ENCODE measurements at places on chromosomes 13 and 19. TPM values are rescaled to one million over a fixed set of nuclear protein-coding genes. Genes with fewer than 3 reads are reported as not detected.

S1PR5 gene
- 1.1 TPM for total RNA-seq

ZNF225 gene
- 2.4 TPM for total RNA-seq

DHX34 gene
- 9.3 TPM for total RNA-seq

NCCRP1 gene
- not detected for total RNA-seq

ZIC5 gene
- total RNA-seq: not detected

UBAC2 gene
- total RNA-seq: 72.7 TPM

EHD2 gene
- total RNA-seq: 274 TPM

GGN gene
- 0.23 TPM for total RNA-seq

DACT3 gene
- 17.6 TPM for total RNA-seq

S1PR2 gene
- total RNA-seq: 40.0 TPM

NAPSA gene
- total RNA-seq: not detected

HTR2A gene
- total RNA-seq: 1.2 TPM

WDR87 gene
- not detected for total RNA-seq

MATK gene
- not detected for total RNA-seq

ZNF610 gene
- total RNA-seq: 1.8 TPM

EPS8L1 gene
- 2.5 TPM for total RNA-seq

PRTN3 gene
- not detected for total RNA-seq

C1QTNF9B gene
- total RNA-seq: not detected

SPACA4 gene
- not detected for total RNA-seq

ALG5 gene
- total RNA-seq: 47.5 TPM

SEMA6B gene
- total RNA-seq: 7.1 TPM

CKM gene
- 0.35 TPM for total RNA-seq

CCDC70 gene
- total RNA-seq: not detected

KIR2DL3 gene
- not detected for total RNA-seq

CLC gene
- not detected for total RNA-seq

PODNL1 gene
- total RNA-seq: 8.2 TPM

SIGLEC8 gene
- total RNA-seq: not detected

CASP14 gene
- total RNA-seq: not detected

FLT1 gene
- 0.60 TPM for total RNA-seq

TINCR gene
- total RNA-seq: not detected

HCST gene
- not detected for total RNA-seq

PPP6R1 gene
- 30.5 TPM for total RNA-seq

C19orf81 gene
- not detected for total RNA-seq

PEAK3 gene
- total RNA-seq: 0.09 TPM

PNMA8C gene
- not detected for total RNA-seq

HSD17B14 gene
- total RNA-seq: 14.9 TPM

CFAP97D2 gene
- not detected for total RNA-seq

KCNN4 gene
- total RNA-seq: not detected

ZNF132 gene
- 3.8 TPM for total RNA-seq

DPP9 gene
- total RNA-seq: 54.5 TPM

CDC34 gene
- 112 TPM for total RNA-seq

TMEM86B gene
- total RNA-seq: 0.93 TPM

ERICH6B gene
- not detected for total RNA-seq

THSD1 gene
- 5.6 TPM for total RNA-seq

ADAT3 gene
- 3.2 TPM for total RNA-seq

FFAR3 gene
- total RNA-seq: 0.12 TPM

SIGLECL1 gene
- not detected for total RNA-seq

ARRDC5 gene
- not detected for total RNA-seq

IL11 gene
- total RNA-seq: 0.77 TPM

TMEM221 gene
- total RNA-seq: 0.85 TPM

SLC25A42 gene
- total RNA-seq: 7.7 TPM

CILP2 gene
- 1.2 TPM for total RNA-seq

SIGLEC14 gene
- total RNA-seq: not detected
